ENCODE measurements at places on chromosomes 5 and 9. TPM values are rescaled to one million over a fixed set of nuclear protein-coding genes. Genes with fewer than 3 reads are reported as not detected.

The TEK gene
- total RNA-seq: not detected

The SLC36A3 gene
- total RNA-seq: not detected

The PCA3 gene
- total RNA-seq: not detected

The CD180 gene
- total RNA-seq: not detected

The SPATA31D3 gene
- not detected for total RNA-seq

- no peak for DNase-seq
Observed at GRCh38 chr5:141382469-141383294, at the start of gene PCDHGA7. Gene PCDHGA7, plus strand, starts transcription at chr5:141382742. Its CDS starts 158 bp downstream, at chr5:141382900.

- DNase-seq: peak; percentile 80
Observed at GRCh38 chr9:89179895-89180734, 1.5 kb upstream of the SHC3 start.

- DNase-seq: no peak
Observed at GRCh38 chr9:112166176-112167140, 8.6 kb downstream of the SUSD1 start.

GRCh38 chr9:16726718-16727451 is 143.6 kb downstream of the BNC2 start:
- DNase-seq: peak; percentile 7

GRCh38 chr5:154778534-154778933 is 23.4 kb downstream of the LARP1 start:
- no peak for DNase-seq

GRCh38 chr5:33631786-33632185 is 191.0 kb downstream of the TARS1 start:
- DNase-seq: no peak

DNA sequence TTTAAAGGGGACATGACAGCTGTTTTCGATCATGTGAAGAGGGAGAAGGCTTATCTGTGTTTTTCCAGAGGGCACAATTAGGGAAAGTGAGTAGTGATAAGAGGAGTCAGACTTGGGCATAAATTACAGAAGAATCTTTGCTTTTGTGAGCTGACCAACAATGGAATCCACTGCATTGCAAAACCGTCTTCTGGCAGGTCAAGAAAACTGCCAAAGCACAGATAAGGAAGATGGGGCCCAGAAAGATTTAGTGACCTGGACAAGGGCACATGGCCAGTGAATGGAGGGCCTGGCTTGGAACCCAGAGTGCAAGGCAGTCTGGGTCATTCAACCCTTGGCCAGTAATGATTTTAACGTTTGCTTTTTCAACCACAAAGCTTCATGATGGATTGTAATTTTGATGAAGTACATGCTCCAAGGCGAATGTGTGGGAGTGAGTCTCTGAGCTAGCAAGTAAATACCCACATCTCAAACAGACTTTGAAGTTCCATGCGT is 153.2 kb upstream of the MAST4 start:
- DNase-seq: no peak

DNA sequence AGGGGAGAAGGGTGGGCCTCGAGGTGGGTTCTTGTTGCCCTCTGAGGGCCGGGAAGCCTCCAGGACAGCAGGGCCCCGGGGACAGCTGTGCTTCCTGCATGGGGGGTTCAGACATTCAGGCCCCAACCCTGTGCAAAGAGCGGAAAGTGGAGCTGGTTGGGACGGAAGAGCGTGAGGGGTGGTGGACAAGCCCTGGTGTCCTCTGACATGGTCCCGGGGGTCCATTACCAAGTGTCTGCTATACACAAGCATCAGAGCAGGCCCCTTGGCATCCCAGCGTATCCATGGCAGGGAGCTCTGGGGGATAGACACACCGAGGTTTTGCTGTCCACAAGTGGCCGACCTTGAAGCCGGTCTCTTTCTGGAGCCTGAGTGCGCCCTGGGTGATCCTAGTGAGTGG is 9.3 kb downstream of the PLPP7 start:
- no peak for DNase-seq

- DNase-seq: no peak
Observed at GRCh38 chr9:77887662-77888061, 143.9 kb downstream of the GNAQ start.

DNA sequence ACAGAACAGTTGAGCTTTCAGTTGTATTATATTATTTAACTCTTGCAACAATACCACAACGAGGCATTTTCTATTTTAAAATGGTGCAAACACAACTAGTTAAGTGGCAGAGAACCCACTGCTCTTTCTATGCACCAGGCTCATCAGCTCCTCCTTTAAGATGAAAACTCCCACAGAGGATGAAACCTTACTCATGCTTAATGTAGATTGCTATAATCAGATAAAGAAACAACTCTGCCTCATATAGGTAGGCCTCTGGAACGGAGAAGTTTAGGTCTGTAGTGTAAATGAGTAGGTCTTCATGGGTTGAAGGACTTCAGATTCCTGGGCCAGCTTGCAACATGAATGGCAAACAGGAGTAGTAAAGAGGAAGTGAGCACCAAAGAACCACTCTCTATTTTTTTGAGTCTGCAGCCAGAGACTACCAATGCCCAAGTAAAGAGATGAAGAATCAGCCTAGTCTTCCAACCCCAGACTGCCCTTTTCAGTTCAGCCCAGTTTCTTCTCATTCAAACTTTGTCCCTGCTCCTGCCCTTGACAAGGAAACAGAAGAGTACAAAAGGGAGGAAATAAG is 33.9 kb downstream of the HACD4 start:
- DNase-seq: no peak

GRCh38 chr5:180523629-180524466 is 29.7 kb downstream of the CNOT6 start:
- no peak for DNase-seq

Data from activated CD8-positive, alpha-beta T cell treated with anti-CD3 and anti-CD28 coated beads for 36 hours (primary cell).